Umbilical cord (tissue), 2 donors: ENCODE measurements at places on chromosomes 7 and 10.

- no peak for DNase-seq
These were observed 44.0 kb downstream of the BICC1 start for GRCh38 chr10:58556516-58557165.

- DNase-seq, result no peak
These were observed 136.5 kb upstream of the ADARB2 start for GRCh38 chr10:1873661-1874315.

DNA sequence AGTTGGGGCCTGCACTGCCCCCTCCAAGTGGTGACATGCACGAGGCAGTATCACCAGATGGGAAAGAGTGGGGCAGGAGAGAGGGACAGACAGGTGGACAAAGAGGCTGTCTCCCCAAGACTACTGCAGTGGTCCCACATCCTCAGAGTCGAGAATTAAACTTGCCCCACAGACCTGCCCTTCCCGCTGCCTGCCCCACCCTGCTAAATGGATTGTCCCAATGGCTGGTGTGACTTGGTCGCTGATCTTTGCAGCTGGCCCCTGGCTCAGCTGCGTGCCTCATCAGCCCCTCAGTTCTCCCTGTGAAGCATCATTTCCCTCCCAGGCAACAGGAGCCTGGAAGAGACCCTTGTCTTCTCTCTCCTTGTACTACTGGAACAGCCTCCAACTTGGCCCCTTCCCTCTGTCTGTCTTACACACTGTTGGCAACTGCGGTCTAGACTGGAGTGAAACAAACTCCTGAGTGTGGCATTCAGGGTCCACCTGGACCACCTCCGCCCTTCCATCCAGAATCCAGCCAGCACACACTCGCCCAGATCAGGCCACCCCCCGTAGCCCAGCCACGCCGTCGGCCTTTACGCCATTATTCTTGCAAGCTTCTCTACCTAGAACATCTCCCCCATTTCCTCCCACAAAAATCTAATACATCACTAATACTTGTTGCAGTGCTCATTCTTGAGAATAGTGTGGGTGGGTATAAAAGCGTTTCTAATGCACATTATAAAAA is 275.1 kb downstream of the CELF2 start:
- no peak for DNase-seq

DNA sequence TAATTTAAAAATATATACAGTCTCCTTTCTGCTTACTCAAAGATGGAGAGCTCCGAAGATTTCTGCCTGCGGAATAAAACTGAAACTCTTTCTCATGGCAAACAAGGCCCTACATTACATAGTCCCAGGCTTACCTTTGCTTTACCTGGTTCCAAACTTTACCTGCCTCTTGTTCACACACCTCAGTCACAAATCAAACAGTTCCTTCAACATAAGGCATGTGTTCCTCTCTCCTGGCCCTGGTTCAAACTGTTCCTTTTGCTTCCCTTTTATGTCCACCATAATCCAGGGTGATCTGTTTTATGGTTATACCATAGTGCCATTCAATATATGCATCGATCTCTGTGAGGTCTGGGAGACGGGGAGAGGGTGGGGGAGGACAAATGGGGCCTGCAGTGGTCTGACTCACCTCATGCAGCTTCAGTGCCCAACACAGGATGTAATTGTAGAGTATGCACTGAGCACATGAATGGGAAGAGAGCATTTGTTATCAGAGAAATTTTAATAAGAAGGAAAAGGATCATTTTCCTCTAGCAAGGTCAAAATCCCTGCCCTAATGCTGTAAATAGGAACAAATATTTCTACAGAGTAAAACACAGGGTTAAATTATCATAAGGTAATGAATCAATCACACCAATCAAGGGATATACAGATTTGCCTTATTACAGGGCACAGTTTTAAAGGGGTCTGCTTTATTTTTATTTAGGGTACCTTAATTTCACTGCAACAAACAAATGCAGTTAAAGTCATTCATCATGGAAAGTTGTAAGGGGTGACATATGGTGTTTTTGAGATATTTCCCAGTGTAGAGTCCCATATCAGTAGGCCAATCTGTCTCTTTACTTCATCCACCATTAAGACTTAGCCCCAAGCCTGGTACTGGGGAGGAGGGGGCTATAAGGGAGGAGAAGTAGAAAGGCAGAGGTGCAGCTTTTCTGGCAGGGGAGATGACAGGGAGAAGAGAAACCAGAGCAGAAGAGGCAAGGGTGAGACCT is 88.8 kb upstream of the PDE1C start:
- no peak for DNase-seq

- DNase-seq, result no peak
These were observed 497.4 kb upstream of the FOXK1 start for GRCh38 chr7:4184653-4185052.

- DNase-seq, result no peak
These were observed 27.1 kb upstream of the ZNF107 start for GRCh38 chr7:64638822-64639221.

GRCh38 chr7:71627651-71628050 is 495.7 kb downstream of the GALNT17 start:
- DNase-seq, result no peak

DNA sequence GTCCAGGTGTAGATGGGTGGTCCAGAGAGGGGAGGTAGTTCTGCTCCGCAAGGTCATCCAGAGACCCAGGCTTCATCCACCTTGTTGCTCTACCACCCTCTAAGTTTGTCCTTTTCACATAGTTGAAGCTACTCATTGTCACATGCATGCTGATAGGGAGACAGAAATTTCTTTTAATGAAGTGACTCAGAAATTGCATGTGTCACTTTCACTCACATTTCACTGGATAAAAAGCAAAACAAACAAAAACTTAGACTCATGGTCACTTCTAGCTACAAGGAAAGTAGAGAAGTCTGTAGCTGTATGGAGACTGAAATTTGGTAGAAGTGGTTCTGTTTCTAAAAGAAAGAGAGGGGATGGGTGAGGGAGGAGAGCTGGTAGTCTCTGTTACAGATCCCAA is 161.9 kb downstream of the SORCS3 start:
- DNase-seq, result no peak

- no peak for DNase-seq
These were observed 112.3 kb downstream of the PLXNA4 start for GRCh38 chr7:132463922-132464321.

DNA sequence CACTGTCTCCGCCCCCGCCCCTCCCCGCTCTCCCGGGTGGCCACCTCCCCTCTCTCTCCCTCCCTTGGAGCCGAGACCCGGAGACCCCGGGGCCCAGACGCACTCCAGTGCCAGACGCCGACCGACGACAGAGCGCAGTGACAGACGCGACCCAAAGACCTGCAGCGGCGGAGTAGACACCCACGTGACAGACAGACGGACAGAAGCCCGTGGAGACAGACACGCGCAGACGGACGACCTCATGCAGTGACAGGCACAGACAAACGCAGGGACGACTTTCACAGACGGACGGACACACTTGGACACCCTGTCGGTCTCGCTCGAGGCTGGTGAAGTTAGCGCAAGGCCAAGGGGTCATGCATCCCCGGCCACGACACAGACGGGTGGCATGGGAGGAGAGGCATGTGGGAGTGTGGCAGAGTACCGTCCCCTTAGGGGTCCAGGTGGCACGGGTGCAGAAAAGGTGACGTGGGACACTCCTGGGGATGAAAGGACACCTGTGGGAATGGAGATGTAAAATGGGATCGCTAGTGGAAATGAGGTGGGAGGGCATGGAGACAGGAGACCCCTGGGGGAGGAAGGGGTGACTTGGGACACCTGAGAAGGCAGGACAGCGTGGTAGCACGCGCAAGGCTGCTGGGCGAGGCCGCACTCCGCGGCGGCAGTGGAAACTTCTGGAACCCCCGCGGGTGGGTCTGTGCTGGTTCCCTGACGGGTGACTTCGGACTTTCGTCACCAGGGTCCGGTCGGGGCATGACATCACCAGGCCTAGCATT is 456 bp upstream of the ACHE start:
- no peak for DNase-seq

DNA sequence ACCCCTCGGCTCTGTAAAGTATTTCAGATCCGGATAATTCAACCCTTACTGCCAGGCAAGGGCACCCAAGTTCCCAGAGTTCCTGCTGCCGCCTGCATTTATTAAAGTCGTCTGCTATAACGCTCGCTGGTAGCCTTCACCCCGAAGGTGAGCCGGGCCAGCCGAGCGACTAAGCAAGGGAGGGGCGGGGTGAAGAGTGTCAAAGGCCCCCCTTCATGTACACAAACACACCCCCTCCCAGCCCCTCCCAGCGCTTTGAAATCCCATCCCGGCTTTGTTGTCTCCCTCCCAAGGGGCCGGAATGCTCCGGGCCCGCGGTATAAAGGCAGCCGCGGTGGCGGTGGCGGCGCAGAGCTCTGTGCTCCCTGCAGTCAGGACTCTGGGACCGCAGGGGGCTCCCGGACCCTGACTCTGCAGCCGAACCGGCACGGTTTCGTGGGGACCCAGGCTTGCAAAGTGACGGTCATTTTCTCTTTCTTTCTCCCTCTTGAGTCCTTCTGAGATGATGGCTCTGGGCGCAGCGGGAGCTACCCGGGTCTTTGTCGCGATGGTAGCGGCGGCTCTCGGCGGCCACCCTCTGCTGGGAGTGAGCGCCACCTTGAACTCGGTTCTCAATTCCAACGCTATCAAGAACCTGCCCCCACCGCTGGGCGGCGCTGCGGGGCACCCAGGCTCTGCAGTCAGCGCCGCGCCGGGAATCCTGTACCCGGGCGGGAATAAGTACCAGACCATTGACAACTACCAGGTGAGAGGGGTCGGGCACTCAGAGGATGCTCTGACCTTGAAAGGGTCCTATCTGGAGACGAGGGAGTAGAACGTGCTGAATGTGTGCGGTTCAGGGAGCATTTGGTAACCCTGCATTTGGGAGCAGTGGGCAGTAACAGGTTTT is at the start of gene DKK1:
Gene DKK1, plus strand, starts transcription at position 349 of the 889 bp plus-strand sequence. Its CDS starts 154 bp downstream, at position 503.
- DNase-seq, result peak; percentile 85

GRCh38 chr7:66054063-66054462 is 21.6 kb upstream of the ASL start:
- no peak for DNase-seq

- no peak for DNase-seq
These were observed 15.6 kb downstream of the ZNF12 start for GRCh38 chr7:6691103-6691502.

DNA sequence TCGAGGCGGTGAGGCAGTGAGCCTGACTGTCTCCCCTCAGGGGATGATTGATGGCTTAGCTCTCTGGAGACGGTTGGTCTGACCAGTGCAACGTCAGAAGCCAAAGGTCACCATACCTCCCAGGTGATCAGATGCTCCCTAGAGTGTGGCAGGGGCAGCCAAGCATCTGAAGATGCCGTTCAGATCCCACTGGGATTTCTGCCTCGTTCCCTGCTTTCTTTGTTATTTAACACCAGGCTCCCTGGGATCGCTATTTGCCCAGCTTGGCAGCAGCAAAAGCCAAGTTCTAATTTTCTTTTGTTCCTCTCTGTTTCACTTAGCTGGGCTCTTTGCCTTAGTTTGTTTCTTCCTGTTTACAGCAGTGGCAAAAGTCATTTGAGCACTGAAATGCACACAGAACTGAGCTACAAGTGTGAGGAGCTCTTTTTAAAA is 53.5 kb upstream of the SVIL start:
- DNase-seq, result no peak

GRCh38 chr7:2843711-2844152 is 376 bp downstream of the GNA12 start:
- DNase-seq, result no peak

GRCh38 chr7:144835155-144835611 is 670 bp downstream of the TPK1 start:
- DNase-seq, result peak; percentile 75

GRCh38 chr10:88209837-88210561 is 346.6 kb downstream of the PTEN start:
- peak; percentile 70 for DNase-seq

DNA sequence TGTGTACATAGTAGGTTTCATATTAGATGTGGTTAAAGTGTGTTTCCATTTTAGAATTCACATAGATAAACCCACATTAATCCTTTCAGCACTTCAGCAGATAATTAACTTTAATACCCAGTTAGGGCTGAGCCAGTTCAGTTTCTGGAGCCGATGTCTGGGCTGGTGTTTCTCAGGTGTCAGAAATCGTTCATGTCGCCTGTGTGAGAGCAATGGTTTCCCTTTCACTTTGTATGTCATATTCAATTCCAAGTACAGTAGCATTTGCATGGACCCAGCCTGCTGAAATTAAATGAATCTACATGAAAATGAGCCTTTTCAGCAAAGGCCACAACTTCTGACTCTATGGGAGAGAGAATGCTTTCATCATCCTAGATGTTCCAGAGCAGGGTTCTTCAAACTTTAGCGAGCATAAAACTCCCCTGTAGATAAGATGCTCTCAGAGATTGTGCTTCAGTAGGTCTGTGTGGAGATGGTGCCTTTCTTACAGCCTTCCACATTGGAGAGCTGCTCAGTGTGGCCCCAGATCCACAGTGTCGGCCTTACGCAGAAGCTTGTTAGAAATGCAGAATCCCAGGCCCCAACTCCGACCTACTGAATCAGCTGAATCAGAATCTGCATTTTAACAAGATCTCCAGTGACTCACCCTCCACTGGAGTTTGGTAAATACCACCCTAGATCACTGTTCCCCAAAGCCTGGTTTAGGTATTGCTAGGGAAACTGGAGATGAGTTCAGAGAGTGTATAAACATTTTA is 19.6 kb downstream of the WIPF3 start:
- DNase-seq, result no peak

GRCh38 chr7:32299133-32299702 is 191.0 kb downstream of the LSM5 start:
- DNase-seq, result peak; percentile 47

- DNase-seq, result no peak
These were observed 207.6 kb upstream of the PLXNA4 start for GRCh38 chr7:132783824-132784223.

- no peak for DNase-seq
These were observed 90.0 kb downstream of the SLIT1 start for GRCh38 chr10:97095701-97096260.

- no peak for DNase-seq
These were observed 157.1 kb upstream of the PRSS58 start for GRCh38 chr7:142414915-142415314.

DNA sequence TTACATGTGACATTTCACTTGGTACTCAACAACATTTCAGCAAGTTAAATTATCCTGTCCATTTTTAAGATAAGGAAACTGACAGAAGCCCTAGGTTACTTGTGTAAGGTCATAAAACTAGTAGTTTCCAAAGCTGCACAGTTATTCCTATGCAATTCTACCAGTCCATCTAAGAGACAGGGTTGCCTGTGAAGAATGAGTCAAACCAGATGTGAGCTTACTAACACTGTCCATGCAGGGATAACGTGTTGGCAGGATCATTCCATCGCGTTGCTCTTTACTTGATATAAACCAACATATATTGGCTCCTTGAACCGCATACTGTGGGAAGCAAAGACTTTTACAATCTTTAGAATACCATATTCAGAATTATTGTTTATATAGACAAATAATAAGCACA is 280.9 kb upstream of the HGF start:
- peak; percentile 94 for DNase-seq

- DNase-seq, result no peak
These were observed 157.4 kb downstream of the C10orf105 start for GRCh38 chr10:71562181-71562580.

DNA sequence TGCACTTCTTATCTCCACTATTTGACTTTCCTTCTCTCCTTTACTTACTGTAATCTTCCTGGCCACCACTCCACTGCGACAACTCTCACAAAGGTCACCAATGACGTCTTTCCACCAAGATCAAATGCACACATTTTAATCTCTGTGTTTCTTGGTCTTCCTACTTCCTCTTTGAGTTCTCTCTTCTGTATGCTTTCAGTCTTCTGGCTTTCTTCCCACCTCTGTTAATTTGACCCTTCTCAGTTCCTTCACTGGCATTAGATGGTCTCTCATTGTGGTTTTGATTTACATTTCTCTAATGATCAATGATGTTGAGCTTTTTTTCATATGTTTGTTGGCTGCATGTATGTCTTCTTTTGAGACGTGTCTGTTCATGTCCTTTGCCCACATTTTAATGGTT is 31.9 kb downstream of the FAM107B start:
- DNase-seq, result no peak

- no peak for DNase-seq
These were observed 591.8 kb downstream of the SUGCT start for GRCh38 chr7:40726559-40726958.
